ENCODE measurements at places on chromosomes 4 and X. TPM values are rescaled to one million over a fixed set of nuclear protein-coding genes. Genes with fewer than 3 reads are reported as not detected.

GRCh38 chr4:38306482-38307071 lies 346.4 kb downstream of the PTTG2 start:
- DNase-seq: no peak

DNA sequence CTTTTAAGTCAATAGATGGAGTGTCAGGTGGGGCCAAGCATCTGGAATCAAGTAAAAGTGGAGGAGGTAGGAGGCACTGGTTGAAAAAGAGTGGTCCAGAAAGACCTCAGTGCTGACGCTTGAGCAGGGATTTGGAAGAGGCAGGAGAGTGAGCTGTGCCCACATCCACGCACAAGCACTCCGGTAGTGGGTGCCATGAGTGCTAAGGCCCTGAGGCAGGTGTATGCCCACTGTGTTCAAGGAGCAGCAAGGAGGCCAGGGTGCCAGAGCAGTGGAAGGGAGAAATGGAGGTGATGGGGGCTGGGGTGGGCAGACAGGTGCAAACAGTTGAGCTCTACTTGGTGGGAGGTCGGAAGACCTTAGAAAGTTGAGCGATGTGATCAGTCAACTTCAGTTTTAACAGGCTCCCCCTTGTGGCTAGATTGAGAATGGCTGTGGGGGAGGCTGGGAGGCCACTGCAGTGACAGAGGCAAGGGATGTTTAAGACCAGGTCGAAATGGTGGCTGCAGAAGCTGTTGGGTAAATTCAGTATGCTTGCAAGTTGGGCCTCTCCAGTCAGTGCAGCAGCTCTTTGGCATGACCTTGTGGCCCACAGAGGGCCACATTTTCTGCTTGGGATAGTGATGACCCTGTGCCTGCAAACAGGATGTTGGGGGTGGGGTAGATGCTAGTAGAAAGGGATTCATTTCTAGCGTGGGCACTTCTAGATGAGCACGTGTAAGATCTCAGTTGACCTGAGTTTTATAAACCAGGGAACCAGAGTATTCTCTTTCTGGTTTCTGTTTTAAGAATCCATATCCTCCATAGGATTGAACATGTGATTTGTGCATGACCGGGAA lies 12.7 kb downstream of the TKTL1 start:
- DNase-seq: peak; percentile 52

ZBTB49 gene
- total RNA-seq: 1.9 TPM

UCP1 gene
- total RNA-seq: not detected

PABPC1L2A gene
- total RNA-seq: not detected

NXF2 gene
- not detected for total RNA-seq

ODAPH gene
- total RNA-seq: not detected

PCYT1B gene
- 0.36 TPM for total RNA-seq

Data from left ventricle myocardium inferior (tissue), 1 donor.